NCI-H524 treated with DMSO at 0.1 percent for 48 hours (cell line): ENCODE measurements at places on chromosomes 6 and 20.

- no peak for DNase-seq
Observed at GRCh38 chr6:105363100-105363754, 39.7 kb downstream of the PREP start.

DNA sequence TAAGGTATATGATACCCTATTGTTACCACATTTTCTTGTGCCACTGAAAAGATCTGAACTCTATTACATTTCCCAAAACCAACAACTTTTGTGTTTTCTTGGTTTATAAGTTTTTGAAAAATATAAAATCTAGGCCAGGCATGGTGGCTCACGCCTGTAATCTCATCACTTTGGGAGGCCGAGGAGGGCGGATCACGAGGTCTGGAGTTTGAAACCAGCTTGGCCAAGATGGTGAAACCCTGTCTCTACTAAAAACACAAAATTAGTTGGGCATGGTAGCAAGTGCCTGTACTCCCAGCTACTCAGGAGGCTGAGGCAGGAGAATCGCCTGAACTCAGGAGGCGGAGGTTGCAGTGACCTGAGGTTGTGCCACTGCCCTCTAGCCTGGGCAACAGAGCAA, 34.3 kb downstream of the SAMHD1 start:
- DNase-seq, result no peak

DNA sequence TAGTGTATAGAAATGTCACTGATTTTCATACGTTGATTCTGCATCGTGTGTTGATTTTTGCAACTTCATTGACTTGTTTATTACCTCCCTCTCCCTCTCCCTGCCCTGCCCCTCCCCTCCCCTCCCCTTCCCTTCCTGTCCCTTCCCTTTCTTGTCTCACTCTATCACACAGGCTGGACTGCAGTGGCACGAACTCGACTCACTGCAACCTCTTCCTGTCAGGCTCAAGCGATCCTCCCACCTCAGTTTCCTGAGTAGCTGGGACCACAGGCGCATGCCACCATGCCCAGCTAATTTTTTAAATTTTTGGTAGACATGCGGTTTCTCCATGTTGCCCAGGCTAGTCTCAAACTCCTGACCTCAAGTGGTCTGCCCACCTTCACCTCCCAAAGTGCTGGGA, 19.2 kb upstream of the PPP1R14C start:
- no peak for DNase-seq

DNA sequence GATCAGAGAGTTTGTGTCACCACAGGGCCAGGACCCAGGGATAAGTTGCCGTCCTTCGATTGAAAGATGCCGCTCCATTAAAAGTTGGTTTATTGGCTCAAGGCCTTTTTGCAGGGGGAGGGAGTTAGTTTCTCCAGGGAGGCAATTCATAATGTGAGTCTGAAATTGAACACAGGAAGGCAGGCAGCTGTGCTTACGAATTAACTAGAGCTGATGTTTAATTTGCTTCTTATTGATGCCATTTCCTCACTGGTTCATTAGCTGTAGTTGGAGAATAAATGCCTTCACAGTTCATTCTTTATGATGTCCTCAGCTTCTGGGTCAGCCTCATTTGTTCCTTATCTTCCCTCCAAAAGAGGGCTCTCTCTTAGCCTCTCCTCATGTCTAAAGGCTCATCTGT, 113.2 kb upstream of the PTPRT start:
- DNase-seq, result no peak

DNA sequence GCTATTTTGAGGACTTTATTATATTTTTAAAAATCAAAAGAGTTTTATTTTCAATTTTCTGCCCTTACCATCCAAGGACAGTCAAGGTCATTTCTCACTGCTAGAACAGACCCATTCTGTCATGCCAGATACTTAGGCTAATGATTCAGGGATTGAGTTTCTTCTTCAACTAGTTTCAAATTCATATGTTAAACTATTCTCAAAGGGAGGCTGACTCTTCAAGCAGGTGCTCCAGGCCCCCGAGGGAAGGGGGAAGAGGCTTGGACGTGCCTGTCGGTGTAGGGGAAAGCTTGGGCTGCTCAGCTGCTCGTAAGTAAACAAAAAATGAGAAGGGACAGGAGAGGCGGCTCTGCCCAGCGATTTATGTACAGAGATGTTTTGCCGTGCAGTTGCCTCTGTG, 69.4 kb upstream of the MYLIP start:
- no peak for DNase-seq

DNA sequence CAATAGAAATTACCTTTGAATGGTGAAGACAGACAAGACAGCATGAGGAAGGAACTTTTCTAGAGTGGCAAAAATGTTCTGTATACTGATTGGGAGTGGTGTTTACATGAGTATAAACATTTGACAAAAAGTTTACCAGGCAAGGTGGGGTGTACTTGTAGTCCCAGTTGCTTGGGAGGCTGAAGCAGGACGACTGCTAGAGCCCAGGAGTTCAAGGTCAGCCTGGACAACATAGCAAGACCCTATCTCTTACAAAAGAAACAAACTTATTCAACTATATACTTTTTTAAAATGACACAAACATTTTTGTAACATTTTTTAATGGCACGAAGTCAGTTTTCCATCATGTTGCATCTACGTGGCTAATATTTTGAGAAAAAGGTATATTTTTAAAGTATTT, 40.5 kb downstream of the ZHX3 start:
- no peak for DNase-seq

- no peak for DNase-seq
Observed at GRCh38 chr20:53073636-53074415, 101.7 kb downstream of the TSHZ2 start.
